Muscle of leg (tissue), 16 donors: ENCODE measurements at places on chromosomes 3 and 15. TPM values are rescaled to one million over a fixed set of nuclear protein-coding genes. Genes with fewer than 3 reads are reported as not detected.

DNA sequence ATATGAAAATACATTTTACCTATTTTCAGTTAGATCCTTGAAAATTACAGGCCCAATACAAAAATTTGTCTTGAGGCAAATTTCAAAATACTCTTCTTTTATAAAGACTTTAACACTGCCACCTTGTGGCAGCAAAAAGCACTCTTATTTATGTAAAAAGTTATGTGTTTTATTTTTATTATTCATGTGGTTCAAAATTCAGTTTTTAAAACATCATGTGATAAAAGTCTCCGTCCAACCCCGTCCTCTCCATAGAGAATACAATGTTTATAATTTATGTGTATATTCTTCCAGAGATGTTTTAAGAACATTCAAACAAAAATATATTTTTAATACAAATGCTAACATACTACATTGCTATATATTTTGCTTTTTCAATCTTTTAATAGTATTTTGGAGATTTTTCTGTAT is 36.9 kb upstream of the TRIM59 start:
- peak; percentile 59 for DNase-seq

- no peak for DNase-seq
Measured at GRCh38 chr3:68999605-69000004, 13.9 kb downstream of the EOGT start.

GRCh38 chr15:98764291-98764690 is 116.0 kb downstream of the IGF1R start:
- no peak for DNase-seq

Gene DPPA2
- not detected for polyA plus RNA-seq

GRCh38 chr3:47323431-47324277 is 40.9 kb downstream of the KLHL18 start:
- no peak for DNase-seq

- peak; percentile 49 for DNase-seq
Measured at GRCh38 chr3:119700269-119700919, 2.4 kb upstream of the CFAP91 start.
